ENCODE measurements at places on chromosomes 11 and 22. TPM values are rescaled to one million over a fixed set of nuclear protein-coding genes. Genes with fewer than 3 reads are reported as not detected.

The CDCA5 gene
- total RNA-seq = 1.6 TPM

The PLAAT5 gene
- total RNA-seq = 2.9 TPM

The MRPL23 gene
- 102 TPM for total RNA-seq

The GGT5 gene
- 30.2 TPM for total RNA-seq

The RAC2 gene
- total RNA-seq = 8.6 TPM

The TIMP3 gene
- 671 TPM for total RNA-seq

The NPAS4 gene
- total RNA-seq = 0.20 TPM

The IPO7 gene
- 93.8 TPM for total RNA-seq

The KLHL35 gene
- 0.64 TPM for total RNA-seq

The SLC22A12 gene
- total RNA-seq = not detected

The TOP3B gene
- 14.8 TPM for total RNA-seq

The DNAJB7 gene
- total RNA-seq = not detected

The OR52A1 gene
- total RNA-seq = not detected

The VWA5A gene
- total RNA-seq = 6.9 TPM

The PRAME gene
- not detected for total RNA-seq

The GPR83 gene
- 0.89 TPM for total RNA-seq

The PIWIL4 gene
- total RNA-seq = 1.6 TPM

The SYT9 gene
- 0.06 TPM for total RNA-seq

The TSGA10IP gene
- total RNA-seq = not detected

The RASL10A gene
- total RNA-seq = 2.9 TPM

The P4HA3 gene
- 0.72 TPM for total RNA-seq

The ZNF143 gene
- 30.6 TPM for total RNA-seq

The CRYBB1 gene
- 0.48 TPM for total RNA-seq

The SUSD2 gene
- total RNA-seq = 7.4 TPM

The FAM180B gene
- total RNA-seq = not detected

The TMA7B gene
- not detected for total RNA-seq

The CDC42EP1 gene
- total RNA-seq = 23.6 TPM

The SPDYC gene
- not detected for total RNA-seq

The XKR3 gene
- not detected for total RNA-seq

The CECR2 gene
- total RNA-seq = 4.1 TPM

The APOC3 gene
- 0.72 TPM for total RNA-seq

The KCNJ5 gene
- total RNA-seq = 26.9 TPM

The SESN3 gene
- 9.1 TPM for total RNA-seq

The SYCE3 gene
- total RNA-seq = not detected

The OR5A1 gene
- not detected for total RNA-seq

The C22orf31 gene
- not detected for total RNA-seq

The OR51B4 gene
- total RNA-seq = not detected

The TMEM132A gene
- 5.1 TPM for total RNA-seq

The HBB gene
- total RNA-seq = 63.4 TPM

All from right cardiac atrium (tissue), 5 donors.